ENCODE measurements at places on chromosomes 1 and 21. TPM values are rescaled to one million over a fixed set of nuclear protein-coding genes. Genes with fewer than 3 reads are reported as not detected.

DNA sequence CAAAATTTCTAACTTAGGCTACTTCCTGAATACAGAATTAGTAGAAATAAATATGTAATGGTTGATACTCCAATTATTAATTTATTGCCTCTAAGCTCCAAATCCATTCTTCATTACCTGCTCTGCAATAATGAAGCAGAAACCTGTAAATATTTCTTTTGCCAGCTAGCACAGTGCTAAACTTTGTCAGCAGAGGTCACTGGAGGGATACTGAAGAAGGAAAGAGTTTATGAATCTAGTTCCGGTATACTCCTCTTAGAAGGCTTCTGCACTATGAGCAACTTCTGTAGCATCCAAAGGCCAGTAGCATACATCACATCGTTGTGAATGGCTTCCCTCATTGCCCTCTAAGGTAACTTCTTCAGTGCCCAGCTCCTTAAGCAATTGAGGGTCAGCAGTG is 81.0 kb upstream of the LHX8 start:
- DNase-seq, result no peak

The HLX gene
- total RNA-seq, result 3.1 TPM

- DNase-seq, result peak; percentile 47
These were observed at the start of gene CCDC190 for GRCh38 chr1:162861101-162861500. Gene CCDC190 (minus strand): TSS chr1:162861175. CDS start chr1:162859646, 1,529 bp downstream.

The PRKACB gene
- 35.5 TPM for total RNA-seq

The LRRC47 gene
- total RNA-seq, result 45.2 TPM

DNA sequence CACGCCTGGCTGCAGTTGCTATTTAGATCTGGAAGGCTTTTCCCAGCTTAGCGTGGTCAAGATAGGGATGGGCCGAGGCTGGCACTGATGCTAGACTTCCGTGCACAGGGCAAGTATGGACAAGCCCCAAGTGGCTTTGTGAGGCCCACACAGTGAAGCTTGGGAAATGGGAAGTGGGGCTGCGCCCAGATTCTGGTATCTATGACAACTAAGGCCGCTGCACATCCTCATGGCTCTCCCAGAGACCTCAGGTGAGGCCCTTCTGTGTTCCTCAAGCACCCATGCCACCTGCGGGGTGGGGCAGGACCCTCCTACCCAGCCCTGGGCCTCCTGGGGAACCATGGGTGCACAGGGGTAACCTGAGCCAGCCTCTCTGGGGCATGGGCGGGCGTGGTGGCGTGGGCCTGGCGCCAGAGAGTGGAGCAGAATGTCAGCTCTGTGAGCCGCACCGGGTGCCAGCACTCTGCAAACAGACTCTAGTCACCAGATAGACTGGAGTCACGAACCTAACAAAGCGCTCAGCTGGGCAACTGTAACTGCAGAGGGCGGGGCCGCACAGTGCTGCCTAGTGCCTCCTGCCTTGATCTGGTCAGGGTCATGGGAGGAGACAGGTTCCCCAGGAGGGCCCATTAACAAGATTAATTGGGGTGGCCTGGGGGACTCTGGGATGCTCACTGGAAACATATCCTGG is 46.4 kb downstream of the ELF3 start:
- peak; percentile 9 for DNase-seq

The FOXO6 gene
- 1.6 TPM for total RNA-seq

- no peak for DNase-seq
These were observed 116.3 kb downstream of the PEX14 start for GRCh38 chr1:10591010-10591409.

DNA sequence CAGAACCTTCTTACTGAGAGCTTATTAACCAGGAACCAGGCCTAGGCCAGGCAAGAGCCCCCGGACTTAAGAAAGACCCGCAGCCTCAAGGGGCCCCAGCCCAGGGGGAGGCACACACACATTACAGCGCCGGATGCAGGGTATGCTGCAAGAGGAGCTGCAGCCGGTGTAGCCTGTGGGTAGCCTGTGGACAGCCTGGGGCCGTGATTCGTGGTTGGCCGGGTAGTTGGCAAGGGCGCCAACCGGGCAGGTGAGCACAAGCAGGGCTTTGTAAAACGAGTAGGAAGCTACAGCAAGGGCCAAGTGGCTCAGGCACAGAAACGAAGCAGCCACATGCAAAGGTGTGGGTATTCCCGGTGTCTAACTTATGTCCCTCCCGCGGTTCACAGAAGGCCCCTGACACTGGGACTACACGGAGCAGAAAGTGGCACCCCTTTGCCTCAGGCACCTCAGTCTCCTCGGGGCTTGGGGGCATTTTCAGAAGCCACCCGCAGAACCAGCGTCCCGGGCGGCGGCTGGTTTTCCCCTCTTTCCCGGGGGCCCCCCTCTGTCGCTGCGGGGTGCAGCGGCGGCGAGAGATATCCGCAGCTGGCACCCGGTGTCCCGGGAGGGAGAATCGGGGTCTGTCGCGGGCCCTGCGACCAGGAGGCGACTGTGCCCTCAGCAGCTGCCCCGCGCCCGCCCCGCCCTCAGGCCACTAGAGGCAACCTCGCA is 40.8 kb downstream of the KIAA1614 start:
- peak; percentile 78 for DNase-seq

- no peak for DNase-seq
These were observed 310.3 kb downstream of the SIPA1L2 start for GRCh38 chr1:232319518-232320210.

DNA sequence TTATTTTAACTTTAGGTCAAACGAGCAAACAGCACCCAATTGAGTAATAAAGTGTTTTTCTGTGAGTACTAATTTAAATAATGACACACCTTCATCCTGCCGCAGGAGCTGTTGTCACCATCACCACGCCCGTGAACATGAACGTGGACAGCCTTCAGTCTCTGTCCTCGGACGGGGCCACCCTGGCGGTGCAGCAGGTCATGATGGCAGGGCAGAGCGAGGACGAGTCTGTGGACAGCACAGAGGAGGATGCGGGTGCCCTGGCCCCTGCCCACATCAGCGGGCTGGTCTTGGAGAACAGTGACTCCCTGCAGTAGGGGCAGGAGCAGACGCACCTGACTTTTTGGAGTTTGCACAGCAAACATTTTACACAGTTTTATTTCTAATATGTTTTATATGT is 45.9 kb downstream of the CBS start:
- no peak for DNase-seq

DNA sequence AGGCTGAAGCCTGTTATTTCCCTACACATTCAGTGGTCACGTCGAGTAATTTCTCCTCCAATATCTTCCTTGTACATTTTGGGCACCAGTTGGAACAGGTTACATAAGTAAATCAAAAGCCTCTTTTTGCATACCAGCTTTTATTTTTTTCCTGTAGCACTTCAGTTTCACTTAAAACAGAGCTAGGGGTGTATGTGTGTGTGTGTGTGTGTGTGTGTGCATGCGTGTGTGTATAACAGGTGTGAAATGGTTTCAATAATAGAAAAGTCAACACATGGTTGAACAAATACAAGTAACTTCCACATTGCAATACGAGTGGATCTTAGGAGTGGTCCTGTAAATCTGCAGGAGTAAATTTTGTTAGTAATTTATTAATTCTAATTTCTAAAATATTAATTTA is 3.0 kb upstream of the MAN1A2 start:
- no peak for DNase-seq

DNA sequence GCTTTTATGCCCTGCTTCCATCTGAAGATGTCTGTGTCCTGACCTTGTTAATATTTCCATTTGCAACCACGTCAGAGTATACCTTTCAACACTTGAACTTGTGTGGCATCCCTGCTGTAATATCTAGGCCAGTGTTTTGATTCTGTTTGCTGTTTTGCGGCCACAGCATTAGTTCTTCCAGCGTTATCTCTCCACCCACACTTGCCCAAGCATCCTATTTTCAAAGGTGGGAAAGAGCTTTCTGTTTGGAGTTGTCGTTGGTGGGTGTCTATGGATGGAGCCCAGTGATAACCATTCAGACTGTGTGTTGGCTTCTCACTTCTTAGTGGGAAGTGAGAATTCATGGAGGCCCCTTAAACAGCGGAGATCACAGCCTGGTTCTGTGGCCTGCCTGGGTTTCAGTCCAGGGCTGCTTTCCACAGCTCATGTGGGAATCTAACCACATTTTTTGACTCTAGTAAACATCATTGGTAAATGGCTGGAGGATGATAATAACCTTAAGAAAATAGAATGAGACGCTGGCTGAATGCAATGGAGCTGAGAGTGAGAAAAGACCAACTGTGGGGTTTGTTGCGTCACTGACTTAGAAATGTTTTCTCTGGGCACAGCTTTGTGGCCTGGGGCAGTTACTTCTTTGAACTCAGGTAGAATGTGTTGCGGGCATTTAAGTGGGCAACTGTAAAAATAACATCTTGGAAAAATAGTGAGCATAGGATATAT is 7.6 kb downstream of the TENT5C start:
- DNase-seq, result no peak
